ENCODE measurements at places on chromosomes 3 and 15. TPM values are rescaled to one million over a fixed set of nuclear protein-coding genes. Genes with fewer than 3 reads are reported as not detected.

DNA sequence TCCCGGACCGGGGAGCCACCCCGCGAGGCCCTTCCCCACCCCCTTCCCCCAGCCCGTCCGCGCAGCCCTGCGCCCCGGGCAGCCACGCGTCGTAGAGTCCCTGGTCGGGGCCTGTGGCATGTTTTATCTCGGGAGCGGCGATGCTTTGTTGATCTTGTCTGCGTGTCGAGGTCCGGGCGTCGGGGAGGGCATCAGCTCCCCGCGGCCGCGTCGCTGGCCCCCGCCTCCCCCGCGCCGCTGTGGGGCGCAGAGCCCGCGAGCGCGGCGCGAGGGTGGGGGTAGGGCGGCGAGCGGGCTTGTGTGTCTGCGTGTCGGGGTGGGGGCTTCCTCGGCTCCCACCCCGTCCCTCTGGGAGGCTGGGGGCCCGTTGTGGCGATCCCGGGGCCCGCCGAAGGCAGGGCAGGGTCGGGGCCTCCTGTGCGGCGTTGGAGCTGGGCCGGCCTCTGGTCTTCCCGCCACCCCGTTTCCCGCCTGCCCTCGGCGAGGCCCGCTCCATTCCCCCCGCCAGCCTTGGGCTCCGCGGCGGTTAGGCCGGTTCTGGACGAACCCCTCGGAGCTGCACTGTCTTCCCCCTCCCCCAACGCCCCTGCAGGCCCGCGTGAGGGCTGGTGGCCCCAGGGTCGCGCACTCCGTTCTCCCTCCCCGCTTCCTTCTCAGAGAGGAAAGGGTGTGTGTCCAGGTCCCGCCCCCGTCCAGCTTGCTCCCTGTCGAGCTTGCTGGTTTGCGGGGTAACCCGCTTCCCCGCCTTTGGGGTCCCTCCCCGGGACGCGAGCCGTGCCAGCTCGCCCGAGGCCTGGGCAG is 695 bp downstream of the GMPS start:
- H3K27me3 ChIP-seq, result no peaks in the 10 kb centered on the region
- H3K27ac ChIP-seq, result peak overlapping the region; percentile 94
- peaks cover 8% of the 10 kb centered on the region for H3K4me1 ChIP-seq
- peak; percentile 65 for DNase-seq
- peaks cover 9% of the 10 kb centered on the region for H3K36me3 ChIP-seq
- H3K4me3 ChIP-seq, result peak overlapping the region; percentile 90

- H3K36me3 ChIP-seq, result no peaks in the 10 kb centered on the region
- H3K27ac ChIP-seq, result no peak overlapping the region
- no peak overlapping the region for H3K4me3 ChIP-seq
- DNase-seq, result no peak
Measured at GRCh38 chr3:133130168-133130567, 92.0 kb downstream of the TMEM108 start.

GRCh38 chr3:19348500-19348899 is 200.2 kb downstream of the KCNH8 start:
- no peak overlapping the region for H3K27ac ChIP-seq
- H3K36me3 ChIP-seq, result no peaks in the 10 kb centered on the region
- no peaks in the 10 kb centered on the region for H3K27me3 ChIP-seq
- no peak overlapping the region for H3K4me3 ChIP-seq
- no peaks in the 10 kb centered on the region for H3K4me1 ChIP-seq

GRCh38 chr3:174216946-174217718 is 642.0 kb upstream of the NAALADL2 start:
- H3K4me3 ChIP-seq, result no peak overlapping the region
- H3K27ac ChIP-seq, result no peak overlapping the region
- H3K36me3 ChIP-seq, result no peaks in the 10 kb centered on the region
- H3K4me1 ChIP-seq, result no peaks in the 10 kb centered on the region
- H3K27me3 ChIP-seq, result no peaks in the 10 kb centered on the region

DNA sequence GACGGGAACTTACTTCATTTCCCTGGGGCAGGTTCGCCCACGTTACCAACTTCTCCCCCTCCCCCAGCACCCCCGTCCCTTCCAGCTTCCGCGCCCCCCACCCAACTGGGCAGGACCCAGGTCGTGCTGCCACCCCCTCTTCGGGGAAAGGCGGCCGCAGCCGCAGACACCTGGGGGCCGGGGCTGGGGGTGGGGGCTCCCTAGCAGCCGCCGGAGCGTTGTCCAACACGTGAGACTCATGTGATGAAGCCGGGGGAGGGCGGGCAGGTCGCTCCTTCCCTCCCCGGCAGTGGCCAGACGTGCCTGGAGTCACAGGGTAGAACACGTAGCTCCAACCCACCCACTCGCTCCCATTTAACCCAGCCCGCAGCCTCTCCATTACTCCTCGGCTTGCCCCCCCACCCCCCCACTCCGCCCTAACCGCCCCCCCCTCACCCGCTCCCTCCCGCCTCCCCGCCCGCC is 240 bp upstream of the BHLHE40 start:
- peaks cover 43% of the 10 kb centered on the region for H3K4me1 ChIP-seq
- H3K36me3 ChIP-seq, result peaks cover 8% of the 10 kb centered on the region
- H3K4me3 ChIP-seq, result peak overlapping the region; percentile 71
- no peaks in the 10 kb centered on the region for H3K27me3 ChIP-seq
- peak; percentile 96 for DNase-seq
- peak overlapping the region; percentile 59 for H3K27ac ChIP-seq

The SLC2A2 gene
- not detected for total RNA-seq

The ADPRH gene
- total RNA-seq, result 3.0 TPM

Measured in naive thymus-derived CD4-positive, alpha-beta T cell (primary cell).